H9 (cell line): ENCODE measurements at places on chromosomes 3 and 15. TPM values are rescaled to one million over a fixed set of nuclear protein-coding genes. Genes with fewer than 3 reads are reported as not detected.
A peak's percentile ranks its signal among the peaks of the same experiment; 100 is the strongest.

Gene LRIG1
- 63.3 and 70.3 TPM in 2 replicates for total RNA-seq

DNA sequence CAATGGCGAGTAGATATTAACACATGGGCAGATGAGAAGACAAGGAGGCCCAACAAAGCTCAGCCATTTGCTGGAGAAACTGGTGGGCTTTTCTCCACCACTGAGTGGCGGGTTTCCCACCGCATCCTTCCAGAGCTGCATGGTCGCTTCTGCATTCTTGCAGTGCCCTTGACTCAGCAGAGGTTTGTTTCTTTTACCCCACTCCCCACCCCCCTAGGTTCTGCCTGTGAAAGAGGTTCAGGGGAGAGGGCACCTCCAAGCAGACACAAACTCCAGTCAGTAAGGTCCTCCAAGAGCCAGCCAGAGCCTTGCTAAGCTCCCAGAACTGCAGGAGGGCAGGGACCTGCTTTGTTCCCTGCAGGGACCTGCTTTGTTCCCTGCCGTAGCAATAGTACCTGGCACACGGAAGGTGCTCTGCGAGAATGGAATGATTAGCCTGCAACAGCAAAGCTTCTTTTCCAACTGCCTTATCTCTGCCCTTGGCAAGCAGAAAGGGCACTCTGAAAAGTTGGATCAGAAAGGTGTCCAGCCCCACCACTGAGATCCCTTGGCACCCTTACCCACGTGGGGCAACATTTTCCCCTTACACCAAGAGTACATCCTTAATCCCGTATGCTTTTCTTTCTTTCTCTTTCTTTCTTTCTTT, 1.4 kb downstream of the PAQR5 start:
- peak; percentile 66 for DNase-seq
- no peak overlapping the region for H3K27ac ChIP-seq
- H3K4me1 ChIP-seq = no peaks in the 10 kb centered on the region
- no peaks in the 10 kb centered on the region for H3K36me3 ChIP-seq

Gene MEX3B
- total RNA-seq = 10.4 and 11.0 TPM in 2 replicates

- no peak overlapping the region for H3K4me3 ChIP-seq
- no peaks in the 10 kb centered on the region for H3K4me1 ChIP-seq
- no peak for DNase-seq
- no peak overlapping the region for H3K27ac ChIP-seq
- peaks cover 55% of the 10 kb centered on the region for H3K36me3 ChIP-seq
- no peaks in the 10 kb centered on the region for H3K27me3 ChIP-seq
These were observed 10.4 kb downstream of the CLN6 start for GRCh38 chr15:68218847-68219798.

GRCh38 chr3:170128259-170128976, 53.1 kb downstream of the PHC3 start:
- no peaks in the 10 kb centered on the region for H3K4me1 ChIP-seq
- no peak for DNase-seq
- peaks cover 28% of the 10 kb centered on the region for H3K36me3 ChIP-seq
- H3K27me3 ChIP-seq = no peaks in the 10 kb centered on the region

DNA sequence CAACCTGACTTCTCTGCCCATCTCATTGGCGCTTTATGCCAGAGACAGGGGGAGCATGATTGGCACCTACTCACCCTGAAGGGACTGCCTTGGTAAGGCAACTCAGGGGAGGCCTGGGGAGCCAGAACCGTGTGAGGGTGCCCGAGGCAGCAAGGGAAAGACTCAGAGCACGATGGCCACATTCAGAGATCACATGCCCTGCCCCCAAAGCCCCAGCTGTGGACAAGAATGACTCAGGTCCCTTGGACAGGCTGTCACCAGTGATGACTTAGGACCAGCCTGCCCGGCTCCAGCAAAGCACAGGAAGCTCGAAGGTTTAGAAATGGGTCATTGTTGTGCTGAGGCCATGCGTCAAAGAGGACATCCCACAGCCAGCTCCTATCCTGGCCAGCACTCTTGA, 49.1 kb upstream of the LIMD1 start:
- no peak for DNase-seq
- peaks cover 16% of the 10 kb centered on the region for H3K36me3 ChIP-seq
- no peaks in the 10 kb centered on the region for H3K27me3 ChIP-seq
- no peak overlapping the region for H3K27ac ChIP-seq
- H3K4me3 ChIP-seq = no peak overlapping the region

DNA sequence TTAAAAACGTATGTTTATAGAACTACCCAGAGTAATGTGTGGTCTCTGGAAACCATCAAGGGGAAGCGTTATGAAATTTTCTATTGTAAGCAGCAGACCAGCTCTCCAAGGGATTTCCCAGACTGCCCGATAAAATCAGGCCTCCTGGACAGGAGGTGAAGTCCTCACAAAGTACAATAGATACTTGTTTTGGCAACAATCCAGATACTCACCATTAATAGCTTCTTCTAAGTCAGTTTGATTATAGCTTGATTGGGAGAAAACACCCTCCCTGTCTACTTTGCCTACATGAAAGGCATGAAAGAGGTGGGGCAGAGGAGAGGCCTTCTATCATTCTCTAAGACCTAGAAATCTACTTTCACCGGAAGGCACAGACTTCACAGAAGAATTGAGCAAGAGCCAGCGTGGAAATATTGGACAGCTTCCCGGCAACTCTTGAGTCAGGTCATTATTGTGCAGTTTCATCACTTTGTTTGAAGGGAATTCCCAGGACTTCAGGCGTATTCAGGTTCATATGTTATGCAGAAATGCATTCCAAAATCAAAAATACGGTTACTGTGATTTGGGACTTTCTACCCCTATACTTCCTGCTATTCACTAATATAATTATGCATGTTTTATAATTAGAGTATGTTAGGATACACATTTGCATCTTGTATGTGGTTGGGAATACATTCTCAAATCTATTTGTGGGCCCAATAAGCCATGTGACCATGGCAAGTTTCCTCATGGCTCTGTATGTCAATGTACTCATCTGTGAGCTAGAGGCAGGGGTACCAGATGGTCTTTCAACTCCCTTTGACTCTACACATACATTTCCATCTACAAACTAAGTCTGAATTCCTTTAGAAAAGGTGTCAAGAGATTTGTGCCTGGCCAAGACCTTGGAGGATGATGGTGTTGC, 103.5 kb downstream of the CD47 start:
- no peaks in the 10 kb centered on the region for H3K27me3 ChIP-seq
- H3K36me3 ChIP-seq = no peaks in the 10 kb centered on the region
- no peak overlapping the region for H3K27ac ChIP-seq
- no peak overlapping the region for H3K4me3 ChIP-seq

DNA sequence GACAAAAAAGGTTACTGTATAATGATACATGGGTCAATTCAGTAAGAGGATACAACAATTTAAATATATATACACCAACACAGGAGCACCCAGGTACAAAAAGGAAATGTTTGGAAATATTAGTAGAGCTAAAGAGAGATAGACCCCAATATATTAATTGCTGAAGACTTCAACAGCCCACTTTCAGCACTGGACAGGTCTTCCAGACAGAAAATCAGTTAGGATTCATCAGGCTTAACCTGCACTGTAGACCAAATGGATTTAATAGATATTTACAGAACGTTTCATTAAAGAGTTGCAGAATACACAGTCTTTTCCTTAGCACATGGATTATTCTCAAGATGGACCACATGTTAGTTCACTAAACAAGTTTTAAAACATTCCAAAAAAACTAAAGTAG, 845.9 kb upstream of the GBE1 start:
- no peaks in the 10 kb centered on the region for H3K4me1 ChIP-seq
- no peak for DNase-seq
- no peaks in the 10 kb centered on the region for H3K27me3 ChIP-seq
- no peak overlapping the region for H3K27ac ChIP-seq
- H3K4me3 ChIP-seq = no peak overlapping the region

Gene GABRR3
- not detected in 2 replicates for total RNA-seq

- H3K27ac ChIP-seq = no peak overlapping the region
- H3K36me3 ChIP-seq = no peaks in the 10 kb centered on the region
- H3K27me3 ChIP-seq = no peaks in the 10 kb centered on the region
- DNase-seq = no peak
- no peak overlapping the region for H3K4me3 ChIP-seq
- H3K4me1 ChIP-seq = no peaks in the 10 kb centered on the region; the same call in 1 of the 2 replicates
These were observed 350.8 kb upstream of the C2CD4B start for GRCh38 chr15:62515696-62516395.

Gene PLA2G4D
- total RNA-seq = 0.33 TPM in 1 of 2 replicates, not detected in the other

DNA sequence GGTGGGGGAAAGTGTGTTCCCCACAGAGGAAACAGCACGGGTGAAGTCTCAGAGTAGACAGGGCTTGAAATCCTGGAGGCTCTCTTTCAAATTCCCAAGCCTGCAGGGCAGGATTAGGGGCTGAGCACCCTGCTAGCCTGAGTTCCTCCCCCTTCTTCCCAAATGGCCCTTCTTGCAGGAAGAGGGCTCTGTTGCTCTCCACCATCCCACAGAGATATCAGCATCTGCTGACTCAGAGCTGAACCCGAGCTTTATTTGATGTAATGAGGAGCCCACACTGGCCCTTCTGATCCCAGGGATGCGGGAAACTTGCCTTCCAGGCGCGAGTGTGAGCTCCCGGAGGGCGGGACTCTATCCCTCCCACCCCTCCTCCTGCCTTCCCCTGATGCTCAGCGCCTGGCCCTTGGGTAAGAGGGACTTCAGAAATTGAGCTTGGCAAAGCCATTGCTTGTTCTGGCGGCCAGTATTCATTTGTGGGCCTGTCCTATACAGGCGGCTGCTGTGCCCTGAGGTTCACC, 1.4 kb upstream of the STRA6 start:
- peaks cover 18% of the 10 kb centered on the region; the same call in 1 of the 2 replicates for H3K4me1 ChIP-seq
- DNase-seq = peak; percentile 69
- H3K27me3 ChIP-seq = no peaks in the 10 kb centered on the region
- H3K4me3 ChIP-seq = peak overlapping the region; percentile 71

GRCh38 chr3:40310705-40311104, 1.2 kb downstream of the EIF1B start:
- H3K36me3 ChIP-seq = peaks cover 22% of the 10 kb centered on the region
- DNase-seq = no peak
- H3K27me3 ChIP-seq = no peaks in the 10 kb centered on the region

Gene ERC2
- 15.4 and 15.5 TPM in 2 replicates for total RNA-seq

- H3K27ac ChIP-seq = no peak overlapping the region
- H3K4me1 ChIP-seq = peaks cover 4% of the 10 kb centered on the region; the same call in 1 of the 2 replicates
- no peak for DNase-seq
- no peaks in the 10 kb centered on the region for H3K27me3 ChIP-seq
- no peak overlapping the region for H3K4me3 ChIP-seq
These were observed 1.4 kb downstream of the ACSBG1 start for GRCh38 chr15:78232951-78233350.
